Thoracic aorta (tissue), 2 donors: ENCODE measurements at places on chromosomes 7 and 10. TPM values are rescaled to one million over a fixed set of nuclear protein-coding genes. Genes with fewer than 3 reads are reported as not detected.

Gene CTTNBP2
- 9.2 TPM for total RNA-seq

Gene ODAD2
- total RNA-seq: 4.3 TPM

Gene GIMAP6
- 41.1 TPM for total RNA-seq

Gene SLC16A12
- total RNA-seq: 1.5 TPM

Gene MKX
- total RNA-seq: 2.7 TPM

Gene LIPN
- not detected for total RNA-seq

Gene NXPH1
- not detected for total RNA-seq

Gene PHKG1
- total RNA-seq: 6.0 TPM
